ENCODE measurements at places on chromosomes 7 and 10. TPM values are rescaled to one million over a fixed set of nuclear protein-coding genes. Genes with fewer than 3 reads are reported as not detected.

Gene FZD1
- 22.9 TPM for total RNA-seq

Gene TCAF2
- total RNA-seq: 0.94 TPM

Gene PAX4
- not detected for total RNA-seq

Gene GPRIN2
- not detected for total RNA-seq

Gene PTPN20
- total RNA-seq: 0.09 TPM

Gene OR2A2
- not detected for total RNA-seq

Gene IRF5
- not detected for total RNA-seq

Gene PDLIM1
- 4.0 TPM for total RNA-seq

Gene GPNMB
- total RNA-seq: 264 TPM

Gene SLC16A12
- 0.16 TPM for total RNA-seq

Gene BRAF
- 13.1 TPM for total RNA-seq

Gene C10orf62
- total RNA-seq: not detected

Gene BAZ1B
- 39.0 TPM for total RNA-seq

Gene SH2B2
- 0.95 TPM for total RNA-seq

Gene CYP2E1
- 0.52 TPM for total RNA-seq

Gene MASTL
- total RNA-seq: 5.8 TPM

Gene HTR5A
- total RNA-seq: not detected

Gene CYP3A5
- 3.1 TPM for total RNA-seq

Gene FAM237B
- total RNA-seq: not detected

Gene FAM221A
- total RNA-seq: 0.95 TPM

Gene EGFR
- 31.7 TPM for total RNA-seq

Gene GBX1
- not detected for total RNA-seq

Gene PBLD
- total RNA-seq: 6.4 TPM

Gene CCL24
- not detected for total RNA-seq

Gene ANKRD30A
- not detected for total RNA-seq

Gene IGF2BP3
- total RNA-seq: 52.6 TPM

Gene C10orf53
- total RNA-seq: not detected

Gene CYP2C19
- total RNA-seq: not detected

Gene TMEM270
- not detected for total RNA-seq

Measured in bronchial smooth muscle cell (primary cell).